NCI-H1417 treated with DMSO at 0.1 percent for 48 hours (cell line): ENCODE measurements at places on chromosomes 5 and 9.

DNA sequence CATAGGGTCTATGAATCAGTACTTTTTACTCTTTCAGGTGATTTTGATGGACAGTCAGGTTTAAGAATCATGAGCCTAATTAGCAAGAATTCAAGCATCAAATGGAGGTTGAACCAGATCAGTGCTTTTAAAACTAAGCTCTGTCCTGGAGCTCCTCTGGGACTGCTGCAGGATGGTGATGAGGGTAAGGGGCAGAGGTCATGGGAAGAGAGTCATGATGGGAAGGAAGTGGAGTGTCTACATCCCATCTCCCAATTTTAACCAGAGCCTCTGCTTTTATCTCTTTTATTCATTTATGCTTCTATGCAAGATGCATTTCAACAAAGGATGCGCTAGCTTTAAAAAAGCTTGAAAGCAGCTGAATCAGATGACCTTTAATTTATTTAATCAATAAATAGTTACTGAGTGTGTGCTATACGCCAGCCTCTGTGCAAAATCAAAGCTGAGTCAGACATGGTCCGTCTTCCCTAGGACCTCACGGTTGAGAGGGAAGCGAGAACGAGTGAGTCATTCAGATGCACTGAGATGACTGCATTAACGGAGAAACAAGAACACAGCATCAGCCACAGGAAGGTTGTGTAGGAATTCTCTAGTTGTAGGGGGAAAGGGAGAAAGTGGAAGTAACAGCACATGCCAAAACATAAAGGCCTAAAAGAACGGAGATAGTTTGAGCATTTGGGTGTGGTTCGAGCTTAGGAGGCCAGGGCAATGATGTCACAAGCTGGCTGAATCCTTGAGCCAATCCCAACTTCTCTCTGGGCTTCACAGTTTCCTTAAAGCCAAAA, 441.6 kb upstream of the BRINP1 start:
- no peak for DNase-seq

DNA sequence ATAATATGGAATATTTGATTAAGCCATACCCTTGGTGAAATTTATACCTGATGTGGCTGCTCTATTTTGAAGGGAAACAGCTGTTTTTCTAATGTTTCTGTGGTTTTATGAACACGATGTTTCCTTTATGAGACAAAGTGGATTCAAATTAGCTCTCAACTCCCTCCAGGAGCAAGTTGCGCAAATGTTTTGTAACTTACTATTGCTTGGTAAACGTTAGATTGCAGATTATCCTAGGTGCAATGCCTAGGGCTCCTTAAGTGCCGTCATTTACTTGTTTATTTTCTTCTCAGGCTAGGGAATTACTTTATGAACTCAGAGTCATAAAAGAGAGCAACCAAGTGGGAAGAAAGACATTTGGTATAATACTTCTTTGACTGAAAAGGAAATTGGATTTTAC, 763.1 kb downstream of the TAF11L14 start:
- no peak for DNase-seq

DNA sequence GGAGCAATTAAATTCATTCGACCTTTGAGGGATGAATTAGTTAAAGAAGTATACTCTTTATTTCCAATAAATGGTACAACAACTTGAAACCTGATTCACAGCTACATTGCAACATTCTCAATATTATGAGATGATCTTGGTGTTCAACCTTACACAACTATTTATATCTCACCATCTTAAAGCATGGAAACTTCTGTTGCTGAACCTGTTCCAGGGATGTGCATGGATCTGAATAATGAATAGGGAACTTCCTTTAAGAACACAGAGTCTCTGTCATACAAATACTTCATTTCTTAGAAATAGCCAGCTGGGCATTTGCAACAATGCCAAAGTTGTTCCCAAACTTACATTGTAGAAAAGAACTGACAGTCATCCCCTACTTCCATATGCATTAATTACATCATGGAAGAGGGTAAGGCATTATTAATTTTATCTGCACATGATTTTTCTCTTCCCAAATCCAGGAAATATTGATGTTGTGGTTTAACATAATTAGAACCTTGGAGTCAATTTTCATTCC, 39.8 kb upstream of the CCDC112 start:
- DNase-seq = no peak

- DNase-seq = no peak
Measured at GRCh38 chr5:16592255-16592654, 24.5 kb downstream of the RETREG1 start.

- DNase-seq = no peak
Measured at GRCh38 chr5:68644971-68645370, 429.4 kb downstream of the PIK3R1 start.

DNA sequence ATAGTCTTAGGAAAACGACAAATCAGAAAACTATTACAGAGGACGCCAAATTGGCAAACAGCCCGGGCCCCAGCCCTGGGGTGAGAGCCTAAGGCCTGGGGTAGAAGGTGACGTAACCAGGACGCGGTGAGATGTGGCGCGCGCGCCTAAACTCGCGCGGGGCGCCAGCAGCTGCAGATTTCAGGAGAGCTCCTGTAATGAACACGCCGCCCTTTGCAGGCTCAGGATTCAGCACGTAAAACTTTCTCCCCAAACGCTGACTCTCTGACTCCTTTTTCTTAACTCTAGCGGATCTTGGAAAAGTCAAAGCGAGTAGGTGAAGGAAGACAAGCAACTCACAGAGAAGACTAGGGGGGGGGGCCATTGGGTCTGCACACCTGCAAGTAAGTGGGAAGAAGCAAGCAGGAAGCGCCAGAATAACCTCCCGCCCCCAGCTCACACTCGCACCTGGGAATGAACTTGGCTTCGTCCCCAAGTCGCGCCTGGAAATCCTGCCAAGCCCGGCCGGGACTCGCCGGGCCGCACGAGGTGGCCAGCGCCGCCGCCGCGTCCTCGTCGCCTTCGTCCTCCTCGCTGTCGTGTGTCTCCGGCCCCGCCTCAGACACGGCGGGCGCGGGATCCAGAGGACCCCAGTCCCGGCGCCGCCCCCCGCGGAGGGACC, 822 bp downstream of the RASEF start:
- DNase-seq = no peak

- no peak for DNase-seq
Measured at GRCh38 chr5:151703227-151703626, 16.5 kb upstream of the SPARC start.

- no peak for DNase-seq
Measured at GRCh38 chr9:72322259-72322658, 42.7 kb downstream of the ZFAND5 start.

DNA sequence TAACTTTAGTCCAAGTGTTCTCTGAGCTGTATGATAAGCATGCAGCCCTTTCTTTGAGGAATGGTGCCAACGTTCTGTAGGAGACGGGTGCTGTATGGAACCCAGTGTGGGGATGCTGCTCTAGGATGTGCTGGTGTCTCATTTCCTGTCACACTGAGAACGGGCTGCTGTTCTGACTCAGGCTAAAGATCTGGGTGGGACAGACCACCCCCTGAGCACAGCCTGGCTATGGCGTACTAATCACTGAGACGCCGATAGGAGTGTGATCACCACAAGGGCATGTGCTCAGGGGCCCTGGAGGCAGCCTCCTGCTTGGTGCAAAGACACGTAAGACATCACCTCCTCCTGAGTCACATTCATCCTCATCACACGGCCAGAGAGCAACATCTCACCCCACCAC, 240.4 kb downstream of the IRX2 start:
- DNase-seq = no peak

- no peak for DNase-seq
Measured at GRCh38 chr5:128132499-128132898, 48.9 kb downstream of the SLC12A2 start.

DNA sequence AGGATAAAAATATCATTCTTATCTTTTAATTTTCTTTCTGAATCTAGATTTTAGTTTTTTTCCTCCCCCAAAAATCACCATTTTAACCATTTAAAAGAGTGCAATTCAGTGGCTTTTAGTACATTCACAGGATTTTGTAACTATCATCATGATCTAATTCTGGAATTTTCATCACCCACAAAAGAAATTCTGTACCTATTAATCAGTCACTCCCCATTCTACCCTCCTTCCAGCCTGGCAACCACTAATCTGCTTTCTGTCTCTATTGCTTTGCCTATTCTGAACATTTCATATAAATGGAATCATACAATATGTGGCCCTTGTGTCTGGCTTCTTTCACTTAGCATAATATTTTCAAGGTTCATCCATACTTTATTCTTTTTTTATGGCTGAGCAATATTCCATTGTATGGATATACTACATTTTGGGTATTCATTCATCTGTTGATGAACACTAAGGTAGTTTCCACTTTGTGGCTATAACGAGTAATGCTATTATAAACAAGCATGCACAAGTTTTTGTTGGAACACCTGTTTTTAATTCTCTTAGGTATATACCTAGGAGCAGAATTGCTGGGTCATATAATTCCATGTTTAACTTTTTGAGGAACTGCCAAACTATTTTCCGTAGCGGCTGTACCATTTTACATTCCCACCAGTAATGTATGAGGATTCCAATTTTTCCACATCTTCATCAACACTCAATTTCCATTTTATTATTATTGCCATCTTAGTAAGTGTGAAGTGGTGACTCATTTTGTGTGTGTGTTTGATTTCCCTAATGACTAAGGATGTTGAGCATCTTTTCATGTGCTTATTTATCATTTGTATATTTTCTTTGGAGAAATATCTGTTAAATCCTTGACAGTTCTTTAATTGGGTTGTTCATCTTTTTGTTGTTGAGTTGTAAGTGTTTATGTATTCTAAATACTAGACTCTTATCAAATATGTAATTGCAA, 340.3 kb downstream of the CWC27 start:
- no peak for DNase-seq

DNA sequence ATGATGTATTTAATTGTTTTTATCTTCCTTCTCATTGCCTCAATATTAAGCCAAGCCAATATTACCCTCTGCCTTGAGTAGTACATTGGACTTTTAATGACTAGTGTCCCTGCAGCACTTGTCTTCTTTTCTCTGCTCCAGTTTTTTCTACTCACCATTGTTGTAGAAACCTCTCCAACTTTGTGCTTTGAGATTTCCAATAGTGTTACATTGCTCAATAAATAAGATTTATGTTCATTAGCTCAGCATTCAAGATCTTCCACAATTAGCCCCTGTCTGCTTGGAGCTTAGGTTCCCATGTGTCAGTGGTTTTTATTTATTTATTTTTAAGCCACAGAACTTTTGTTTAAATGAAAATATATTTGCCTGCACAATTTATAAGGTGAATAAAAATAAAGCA, 145.3 kb downstream of the ADGRV1 start:
- DNase-seq = no peak

DNA sequence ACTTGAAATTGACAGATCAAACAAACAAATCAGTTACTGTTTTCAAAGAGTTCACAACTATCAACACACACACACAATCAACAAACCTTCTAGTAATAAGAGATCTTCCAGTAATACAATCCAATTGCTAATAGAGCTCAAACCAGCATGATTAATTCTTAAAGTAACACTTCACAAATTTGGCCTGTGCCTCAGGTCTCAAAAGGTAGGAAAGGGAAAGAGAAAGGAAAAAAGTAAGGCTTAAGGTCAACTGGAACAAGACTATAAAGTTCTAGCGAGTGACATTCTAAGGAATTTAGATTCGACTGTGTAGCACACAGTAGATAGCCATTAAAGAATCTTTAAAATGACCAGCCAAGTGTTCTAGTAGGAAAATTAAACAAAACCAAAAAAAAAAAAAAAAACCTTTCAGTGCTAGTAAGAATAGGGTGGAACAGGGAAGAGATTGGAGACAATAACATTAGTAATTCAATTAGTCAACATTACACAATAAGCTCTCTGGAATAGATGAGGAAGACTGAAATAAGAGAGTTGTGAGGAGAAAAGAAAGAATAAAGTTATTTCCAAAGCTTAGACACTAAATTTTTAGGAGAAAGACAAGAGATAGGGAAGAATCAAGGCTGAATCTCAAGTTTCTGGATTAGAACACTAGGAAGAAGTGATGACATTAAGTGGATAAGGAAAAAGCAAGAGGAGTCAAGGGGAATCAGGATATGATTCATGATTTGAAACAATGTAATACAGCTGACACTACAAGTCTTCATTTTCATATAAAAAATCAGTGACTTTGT, 86.1 kb downstream of the FBXL17 start:
- no peak for DNase-seq

DNA sequence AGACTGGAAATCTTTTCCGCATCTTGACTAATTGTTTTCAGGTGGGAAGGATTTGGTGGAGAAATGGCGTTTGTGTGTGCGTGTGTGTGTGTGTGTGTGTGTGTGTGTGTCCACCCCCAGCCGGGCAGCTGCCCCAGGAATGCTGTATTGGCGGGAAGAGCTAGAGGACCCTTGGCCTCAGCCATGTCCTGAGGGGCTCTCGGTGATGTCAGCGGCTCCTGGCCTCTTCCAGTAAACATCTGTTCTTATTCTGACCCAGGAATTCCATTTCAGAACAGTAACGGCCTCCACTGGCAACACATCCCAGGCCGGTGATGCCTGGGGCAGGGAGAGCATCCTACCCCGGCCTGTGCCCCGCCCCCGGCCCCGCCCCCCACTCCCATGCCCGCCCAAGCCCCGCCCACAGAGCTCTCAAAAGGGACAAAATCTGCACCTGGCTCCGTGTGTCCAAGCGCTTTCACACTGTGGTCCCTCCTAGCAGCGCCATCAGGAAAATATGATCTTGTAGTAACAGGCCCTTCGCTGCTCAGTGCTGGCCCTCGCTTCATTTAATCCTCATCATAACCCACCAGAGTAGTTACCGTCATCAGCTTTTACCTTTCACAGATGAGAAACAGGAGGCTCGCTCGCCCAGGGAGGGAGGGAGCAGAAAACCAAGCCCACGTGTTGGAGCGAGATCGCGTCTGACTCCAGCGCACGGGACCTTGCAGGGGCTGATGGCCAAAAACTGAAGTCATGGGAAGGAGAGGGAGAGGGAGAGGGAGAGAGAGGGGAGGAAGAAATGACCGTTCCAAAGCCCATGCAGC, 18.9 kb downstream of the ADAMTS2 start:
- DNase-seq = no peak

DNA sequence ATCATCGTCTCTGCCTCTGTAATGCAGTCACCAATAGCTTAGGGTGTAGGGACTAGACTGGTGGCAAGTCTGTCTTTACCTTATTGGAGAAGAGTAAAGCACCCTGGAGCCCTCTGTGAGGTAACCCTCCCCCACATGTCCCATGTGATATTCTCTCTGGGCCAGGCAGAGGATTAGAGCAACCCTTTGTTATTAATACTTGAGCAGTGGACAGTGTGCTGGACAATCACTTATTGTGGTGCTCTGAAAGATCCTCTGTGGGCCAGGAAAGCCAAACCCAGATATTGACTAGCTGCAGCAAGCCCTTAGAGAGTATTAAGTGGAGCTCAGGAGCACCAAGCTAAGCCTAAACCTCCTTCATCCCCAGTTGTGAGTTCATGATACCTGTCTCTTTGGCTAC, 139.7 kb upstream of the RUSC2 start:
- DNase-seq = no peak

GRCh38 chr5:107867266-107867665, 196.5 kb upstream of the EFNA5 start:
- DNase-seq = no peak

DNA sequence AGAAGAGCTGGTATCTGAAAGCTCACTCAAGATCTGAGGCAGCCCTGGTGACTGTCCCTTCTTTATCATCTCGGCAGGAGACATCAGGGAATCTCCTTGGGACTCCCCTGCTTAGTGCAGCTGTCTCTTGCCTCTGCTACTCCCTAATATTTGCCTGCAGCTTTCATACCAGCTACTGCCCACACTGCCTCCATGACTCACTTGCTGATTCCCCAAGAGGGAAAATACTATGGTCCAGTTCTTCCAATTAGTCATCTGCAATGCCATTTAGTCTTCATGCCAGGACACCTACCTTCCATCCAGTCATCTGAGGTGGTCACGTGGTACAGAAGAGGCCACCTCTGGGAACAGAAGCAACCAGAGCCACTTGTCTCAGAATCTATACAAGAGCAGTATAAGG, 270.8 kb downstream of the NTRK2 start:
- DNase-seq = no peak
